ENCODE measurements at places on chromosomes 1 and 21. TPM values are rescaled to one million over a fixed set of nuclear protein-coding genes. Genes with fewer than 3 reads are reported as not detected.

- DNase-seq = peak; percentile 86
Measured at GRCh38 chr1:162732566-162733335, 57.8 kb upstream of the HSD17B7 start.

GRCh38 chr1:72379072-72379471, 96.7 kb upstream of the NEGR1 start:
- no peak for DNase-seq

- DNase-seq = no peak
Measured at GRCh38 chr1:112870887-112871646, 84.9 kb downstream of the SLC16A1 start.

DNA sequence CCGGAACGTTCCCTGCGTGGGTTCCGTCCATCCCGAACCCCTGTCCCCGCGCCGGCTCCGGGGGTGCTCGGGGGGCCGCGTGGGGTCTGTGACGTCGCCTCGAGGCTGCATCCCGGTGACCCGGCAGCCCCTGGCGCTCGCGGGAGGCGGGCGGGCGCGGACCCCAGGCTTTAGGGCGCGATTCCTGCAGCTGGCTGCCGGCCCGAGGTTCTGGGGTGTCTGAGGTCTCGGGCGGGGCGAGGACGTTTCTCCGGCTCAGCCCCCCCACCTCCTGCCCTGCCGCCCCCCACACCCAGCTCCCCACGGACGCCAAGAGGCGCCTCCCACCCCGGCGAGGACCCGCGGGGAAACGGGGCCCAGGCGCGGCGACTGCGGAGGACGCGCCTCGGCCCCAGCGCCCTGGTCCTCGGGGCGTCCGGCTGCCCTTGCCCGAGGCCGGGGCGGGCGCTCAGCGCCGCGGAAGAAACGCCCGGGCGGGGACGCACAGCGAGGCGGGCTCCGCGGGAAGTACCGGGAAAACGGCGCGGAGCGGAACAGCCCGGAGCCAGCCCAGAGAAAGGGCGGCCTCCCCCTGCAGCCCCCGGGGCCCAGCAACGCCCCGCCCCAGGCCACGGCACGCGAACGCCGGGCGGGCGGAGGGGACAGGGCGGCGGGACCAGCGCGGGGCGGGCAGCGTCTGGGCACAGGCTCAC, 1.3 kb upstream of the PCBP3 start:
- no peak for DNase-seq

- no peak for DNase-seq
Measured at GRCh38 chr1:47797575-47797974, 199.6 kb downstream of the TRABD2B start.

DNA sequence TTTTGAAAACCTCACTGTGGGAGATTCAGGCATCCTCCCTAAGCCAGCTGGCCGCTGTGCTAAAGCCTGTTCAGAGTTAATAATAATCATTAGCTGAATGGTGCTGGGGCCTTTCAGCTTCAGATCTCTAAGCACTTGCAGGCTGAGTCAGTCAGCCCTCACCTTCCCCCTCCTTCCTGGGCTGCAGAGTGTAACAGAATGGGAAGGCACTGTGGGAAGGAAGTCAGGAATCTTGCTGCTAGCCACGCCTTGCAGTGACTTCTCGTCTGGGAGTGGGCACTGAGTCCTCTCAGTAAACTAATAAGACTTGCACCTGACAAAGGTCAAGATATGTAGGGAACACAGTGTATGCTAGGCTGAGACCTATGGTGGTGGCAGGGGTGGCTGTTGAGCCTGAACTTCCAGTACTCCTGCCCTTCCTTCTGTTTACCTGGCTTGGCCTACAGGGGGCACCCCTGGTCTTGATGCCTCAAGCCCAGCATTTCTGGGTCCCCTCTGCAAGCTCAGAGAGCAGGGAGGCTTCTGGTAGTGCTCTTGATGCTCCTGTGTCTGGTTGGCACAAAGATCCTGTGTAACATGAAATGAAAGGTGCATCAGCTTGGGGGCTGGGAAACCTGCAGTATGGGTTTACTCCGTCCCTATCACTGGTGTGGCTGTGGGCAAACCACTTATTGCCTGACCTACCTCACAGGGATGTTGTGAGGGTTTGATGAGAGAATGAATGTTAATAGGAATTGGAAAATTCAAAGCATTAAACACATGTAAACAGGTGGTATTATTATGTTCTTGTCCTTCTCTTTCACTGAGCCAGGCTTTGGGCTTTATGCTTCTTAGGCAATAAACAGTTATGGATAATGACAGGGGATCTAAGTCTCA, 6.0 kb downstream of the CYB561D1 start:
- no peak for DNase-seq

GRCh38 chr1:237814319-237814924, 76.3 kb downstream of the ZP4 start:
- no peak for DNase-seq

DNA sequence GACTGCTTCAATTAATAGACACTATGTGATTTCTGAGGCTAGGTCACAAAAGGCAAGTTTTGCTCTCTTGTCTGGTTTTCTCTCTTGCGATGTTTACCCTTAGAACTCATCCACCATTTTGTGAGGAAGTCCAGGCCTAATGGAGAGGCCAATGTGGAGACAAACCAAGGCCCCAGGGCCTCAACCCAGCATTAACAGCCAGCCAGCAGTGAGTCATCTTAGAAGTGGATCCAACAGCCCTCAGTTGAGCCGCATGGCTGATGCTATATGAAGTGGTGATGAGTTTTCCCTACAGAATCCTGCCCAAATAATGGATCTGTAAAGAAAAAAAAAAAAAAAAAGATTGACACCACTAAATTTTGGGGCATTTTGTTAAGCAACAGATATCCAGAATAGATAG, 95.1 kb downstream of the DNTTIP2 start:
- no peak for DNase-seq

- no peak for DNase-seq
Measured at GRCh38 chr1:233031521-233031920, 81.1 kb downstream of the NTPCR start.

GRCh38 chr1:244792188-244792850, 43.1 kb upstream of the COX20 start:
- DNase-seq = no peak

The MYBPH gene
- not detected for total RNA-seq

The HCN3 gene
- total RNA-seq = 2.1 TPM

The FAM72B gene
- total RNA-seq = 0.16 TPM
